ENCODE measurements at places on chromosomes 13 and 19. TPM values are rescaled to one million over a fixed set of nuclear protein-coding genes. Genes with fewer than 3 reads are reported as not detected.

The GAPDHS gene
- total RNA-seq, result not detected

The INSR gene
- 25.4 TPM for total RNA-seq

The SLC25A15 gene
- total RNA-seq, result 9.6 TPM

GRCh38 chr13:26962671-26963070 lies 202.1 kb upstream of the GPR12 start:
- no peaks in the 10 kb centered on the region for H3K36me3 ChIP-seq
- peaks cover 6% of the 10 kb centered on the region for H3K4me1 ChIP-seq
- peaks cover 37% of the 10 kb centered on the region for H3K27me3 ChIP-seq

DNA sequence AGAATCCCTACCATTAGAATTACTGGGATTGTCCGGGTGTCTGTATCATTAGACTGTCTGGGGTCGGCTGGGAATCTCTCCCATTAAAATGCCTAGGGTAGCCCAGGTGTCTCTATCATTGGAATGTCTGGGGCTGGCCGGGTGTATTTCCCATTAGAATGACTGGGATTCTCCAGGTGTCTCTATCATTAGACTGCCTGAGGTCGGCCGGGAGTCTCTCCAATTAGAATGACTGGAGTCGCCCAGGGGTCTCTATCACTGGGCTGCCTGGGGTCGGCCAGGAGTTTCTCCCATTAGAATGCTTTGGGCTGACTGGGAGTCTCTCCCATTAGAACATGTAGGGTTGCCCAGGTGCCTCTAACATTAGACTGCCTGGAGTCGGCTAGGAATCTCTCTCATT lies 1560.7 kb downstream of the UQCRFS1 start:
- no peak overlapping the region for H3K4me3 ChIP-seq
- no peaks in the 10 kb centered on the region for H3K27me3 ChIP-seq
- DNase-seq, result no peak
- no peaks in the 10 kb centered on the region for H3K4me1 ChIP-seq

DNA sequence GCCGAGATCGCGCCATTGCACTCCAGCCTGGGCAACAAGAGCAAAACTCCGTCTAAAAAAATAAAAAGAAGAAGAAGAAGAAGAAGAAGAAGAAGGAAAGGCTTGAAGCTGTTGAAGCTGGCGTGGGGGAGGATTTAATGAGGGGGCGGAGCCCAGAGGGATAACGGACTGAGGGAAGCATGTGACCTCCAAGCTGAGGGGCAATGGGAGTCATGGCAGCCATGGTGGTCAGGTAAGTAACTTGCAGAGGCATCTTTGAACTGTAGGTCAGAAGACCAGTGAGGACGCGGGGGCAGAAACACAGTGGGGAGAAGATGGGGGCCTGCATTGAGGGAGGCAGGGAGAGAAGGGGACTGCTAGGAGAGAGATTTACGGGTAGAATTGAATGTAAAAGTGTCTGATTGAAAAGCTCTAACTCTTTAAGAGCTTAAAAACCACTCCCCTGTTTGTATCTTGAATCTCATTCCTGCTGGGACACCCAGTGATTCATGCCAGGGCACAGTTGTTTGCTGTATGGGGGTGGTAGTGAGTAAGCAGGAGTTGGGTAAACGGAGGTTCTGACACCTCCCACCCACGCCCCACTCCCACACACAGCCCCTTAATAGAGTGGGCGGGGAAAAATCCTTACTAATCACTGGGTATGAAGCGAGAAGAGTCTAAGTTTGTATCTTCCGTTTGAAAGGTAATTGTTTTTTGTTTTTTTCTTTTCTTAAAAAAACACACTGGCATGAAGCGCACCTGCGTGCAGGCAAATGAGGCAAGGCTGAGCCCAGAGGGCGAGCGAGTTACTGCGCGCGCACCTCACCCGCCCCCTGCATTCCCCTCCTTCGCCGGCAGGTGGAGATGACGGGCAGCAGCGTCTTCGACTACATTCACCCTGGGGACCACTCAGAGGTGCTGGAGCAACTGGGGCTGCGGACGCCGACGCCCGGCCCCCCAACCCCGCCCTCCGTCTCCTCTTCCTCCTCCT lies 13.0 kb downstream of the TMEM160 start:
- DNase-seq, result peak; percentile 66
- H3K4me1 ChIP-seq, result peaks cover 3% of the 10 kb centered on the region
- H3K27ac ChIP-seq, result peak overlapping the region; percentile 16
- peak overlapping the region; percentile 65 for H3K4me3 ChIP-seq
- no peaks in the 10 kb centered on the region for H3K27me3 ChIP-seq
